Activated CD4-positive, alpha-beta T cell treated with anti-CD3 and anti-CD28 coated beads for 48 hours (primary cell): ENCODE measurements at places on chromosomes 5 and 9.

GRCh38 chr9:94602666-94603065, 9.0 kb upstream of the FBP2 start:
- no peak for DNase-seq

- DNase-seq = no peak
Observed at GRCh38 chr5:84379749-84380148, 4.9 kb downstream of the EDIL3 start.

- DNase-seq = no peak
Observed at GRCh38 chr5:6578676-6579343, 54.0 kb downstream of the NSUN2 start.

DNA sequence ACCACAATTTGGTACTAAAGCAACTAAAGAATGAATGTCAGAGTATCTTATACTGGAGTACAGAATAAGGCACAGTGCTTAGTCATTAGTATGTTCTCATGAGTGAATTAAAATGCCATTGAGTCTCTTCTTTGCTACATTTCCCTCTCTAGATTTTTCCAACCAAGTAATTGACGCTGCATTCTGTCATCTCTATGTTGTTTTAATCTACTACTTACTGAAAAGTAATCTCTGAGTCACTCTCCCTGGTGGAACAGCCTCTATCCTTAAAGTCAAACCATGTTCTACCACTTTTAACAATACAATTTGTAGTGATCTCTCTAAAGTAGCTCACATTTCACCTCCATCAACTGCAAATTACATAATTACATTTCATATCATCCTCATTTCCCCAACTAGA, 495.1 kb downstream of the CDH18 start:
- no peak for DNase-seq

GRCh38 chr5:36240779-36241630, 720 bp downstream of the NADK2 start:
- DNase-seq = peak; percentile 43

- DNase-seq = no peak
Observed at GRCh38 chr5:126506079-126506478, 82.9 kb downstream of the GRAMD2B start.

GRCh38 chr5:133750356-133750755, 138.0 kb upstream of the FSTL4 start:
- DNase-seq = no peak

GRCh38 chr5:55758714-55759113, 20.9 kb downstream of the DDX4 start:
- no peak for DNase-seq

DNA sequence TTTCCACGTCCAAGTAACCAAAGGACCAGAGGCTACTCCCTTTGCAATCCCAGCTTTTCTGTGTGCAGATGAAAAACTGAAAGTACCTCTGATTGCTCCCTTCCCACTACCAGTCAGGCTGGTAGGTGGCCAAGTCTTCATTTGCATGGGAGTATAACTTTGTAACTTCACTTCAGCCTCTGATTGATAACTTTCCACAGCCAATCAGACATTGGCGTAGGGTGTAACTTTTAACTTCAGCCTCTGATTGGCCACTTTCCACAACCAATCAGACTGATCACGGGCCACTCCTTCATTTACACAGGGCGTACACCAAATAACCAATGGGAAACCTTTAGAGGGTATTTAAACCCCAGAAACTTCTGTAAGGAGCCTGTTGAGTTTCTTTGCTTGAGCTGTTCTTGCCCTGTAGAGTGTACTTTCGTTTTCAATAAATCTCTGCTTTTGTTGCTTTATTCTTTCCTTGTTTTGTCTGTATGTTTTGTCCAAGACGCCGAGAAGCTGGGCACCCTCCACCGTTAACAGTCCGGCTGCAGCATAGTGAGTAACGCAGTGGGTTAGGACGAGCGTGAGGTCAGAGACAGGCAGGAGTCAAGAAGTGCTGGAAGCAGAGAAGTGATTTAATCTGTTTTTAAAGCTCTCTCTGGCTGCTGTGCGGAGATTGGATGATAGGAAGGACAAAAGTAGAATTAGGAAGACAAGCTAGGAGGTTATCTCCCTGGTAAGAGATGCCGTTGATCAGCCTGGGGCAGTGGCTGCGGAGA, 3.5 kb upstream of the EXOSC2 start:
- no peak for DNase-seq
